Stimulated activated CD8-positive, alpha-beta memory T cell treated with anti-CD3 and anti-CD28 coated beads, Interleukin-7, amount 100 ng/mL, for 24 hours (primary cell): ENCODE measurements at places on chromosomes 12 and 14.
A peak's percentile ranks its signal among the peaks of the same experiment; 100 is the strongest.

DNA sequence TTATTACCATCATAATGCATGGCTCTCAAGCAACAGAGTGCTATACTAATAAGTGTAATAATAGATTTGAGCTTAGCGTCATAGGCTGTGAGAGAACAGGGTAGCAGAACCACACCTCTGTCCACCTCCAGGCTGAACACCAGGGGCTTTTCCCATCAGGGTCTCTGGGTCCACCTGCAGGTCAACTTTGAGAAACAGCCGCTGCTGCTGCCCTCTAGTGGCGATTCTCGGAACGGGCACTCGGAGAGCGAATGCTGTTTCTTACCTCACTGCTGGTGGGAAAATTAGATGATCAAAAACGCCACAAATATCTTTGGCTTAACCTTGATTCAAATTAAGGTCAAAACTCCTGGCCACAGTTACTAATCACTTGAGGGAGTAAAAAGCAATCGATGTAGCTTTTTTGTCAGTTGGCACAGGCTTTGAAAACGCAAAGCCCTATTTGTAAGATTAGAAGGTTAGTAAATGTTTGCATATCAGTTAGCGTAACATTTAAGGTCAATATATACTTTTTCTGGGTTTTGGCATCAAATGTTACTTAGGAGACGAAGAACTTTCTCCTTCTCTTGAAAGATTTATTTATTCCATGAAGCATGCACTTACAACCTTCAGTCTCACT, 127.9 kb upstream of the TMEM132D start:
- peak; percentile 47 for DNase-seq

DNA sequence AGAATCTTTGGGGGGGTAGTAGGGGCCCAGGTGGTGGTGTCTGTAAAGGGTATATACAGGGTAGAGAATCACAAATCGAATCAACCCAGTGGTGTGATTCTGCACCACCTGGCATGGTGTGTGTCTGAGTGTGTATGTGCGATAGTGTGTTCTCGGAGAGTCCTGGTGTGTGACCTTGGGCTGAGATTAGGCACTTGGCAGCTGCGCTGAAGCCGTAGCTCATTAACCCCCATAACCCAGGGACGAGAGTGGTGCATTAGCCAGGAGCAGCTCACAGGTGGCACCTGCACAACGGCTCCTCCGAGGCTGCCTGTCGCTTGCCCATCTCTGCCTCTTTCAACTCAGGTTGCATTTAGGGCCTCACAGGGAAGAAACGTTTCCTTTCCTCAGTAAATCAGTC, 15.6 kb upstream of the TESC start:
- DNase-seq: no peak

- no peak for DNase-seq
Measured at GRCh38 chr12:52836491-52837412, 2.6 kb upstream of the KRT79 start.

DNA sequence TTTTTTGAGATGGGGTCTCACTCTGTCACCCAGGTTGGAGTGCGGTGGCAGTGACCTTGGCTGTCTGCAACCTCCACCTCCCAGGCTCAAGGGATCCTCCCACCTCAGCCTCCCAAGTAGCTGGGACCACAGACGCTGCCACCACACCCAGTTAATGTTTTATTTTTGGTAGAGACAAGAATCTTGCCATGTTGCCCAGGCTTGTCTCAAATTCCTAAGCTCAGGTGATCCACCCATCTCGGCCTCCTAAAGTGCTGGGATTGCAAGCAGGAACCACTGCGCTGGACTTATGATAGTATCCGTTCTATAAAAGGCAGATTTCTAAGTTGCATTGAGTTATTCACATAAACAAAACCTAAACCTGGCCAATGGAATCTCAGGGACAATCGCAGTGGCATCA, 321.1 kb upstream of the PRICKLE1 start:
- DNase-seq: no peak

GRCh38 chr14:26200687-26201086, 397.1 kb downstream of the NOVA1 start:
- DNase-seq: no peak

GRCh38 chr14:63200035-63200740, 4.1 kb upstream of the RHOJ start:
- no peak for DNase-seq

GRCh38 chr12:11752403-11753149, 103.1 kb downstream of the ETV6 start:
- no peak for DNase-seq

DNA sequence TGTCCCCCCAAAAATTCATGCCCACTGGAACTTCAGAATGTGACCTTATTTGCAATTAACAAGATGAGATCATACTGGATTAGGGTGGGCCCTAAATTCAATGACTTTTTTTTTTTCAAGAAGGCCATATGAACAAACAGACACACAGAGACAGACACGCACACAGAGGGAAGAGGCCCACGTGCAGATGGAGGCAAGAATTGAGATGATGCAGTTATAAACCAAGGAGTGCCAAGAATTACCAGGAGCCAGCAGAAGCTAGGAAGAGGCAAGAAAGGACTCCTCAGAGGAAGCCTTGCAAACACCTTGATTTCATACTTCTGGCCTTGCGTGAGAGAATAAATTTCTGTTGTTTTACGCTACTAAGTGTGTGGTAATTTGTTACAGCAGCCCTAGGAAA, 33.4 kb downstream of the NELL2 start:
- DNase-seq: no peak

DNA sequence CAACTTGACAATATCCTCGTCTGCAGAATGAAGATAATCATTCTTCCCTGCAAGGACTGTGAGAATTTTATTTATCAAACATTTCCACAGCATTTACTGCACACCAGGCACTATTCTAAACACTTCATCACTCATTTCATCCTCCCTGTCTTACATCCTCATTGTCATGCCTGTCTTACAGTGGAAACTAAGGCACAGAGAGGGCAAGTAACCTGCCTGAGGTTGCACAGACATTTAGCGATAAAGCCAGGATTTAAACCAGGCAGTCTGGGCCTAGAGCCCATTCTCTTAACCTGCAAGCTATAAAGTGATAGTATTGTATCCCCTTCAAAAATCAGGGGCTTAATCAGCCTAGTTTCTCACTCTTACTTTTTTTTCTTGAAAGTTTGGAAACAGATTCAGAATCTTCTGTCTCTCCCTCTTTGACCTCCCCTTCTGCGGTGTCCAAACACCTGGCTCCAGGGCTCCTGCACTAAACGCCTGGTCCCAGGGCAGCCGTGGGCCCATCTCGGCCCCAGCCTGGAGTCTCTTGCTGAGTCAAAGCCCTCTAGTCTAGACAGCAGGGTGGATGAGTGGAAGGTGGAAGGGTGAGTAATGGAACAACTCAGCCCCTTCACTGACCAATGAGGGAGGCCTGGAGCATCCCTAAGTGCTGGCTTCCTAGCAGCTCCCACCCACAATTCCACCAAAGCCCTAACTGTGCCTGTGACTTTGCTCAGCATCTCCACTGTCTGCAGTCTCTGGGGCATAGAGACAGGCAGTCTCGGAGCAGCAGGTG, 12.5 kb downstream of the ISM2 start:
- no peak for DNase-seq

- no peak for DNase-seq
Measured at GRCh38 chr14:56040121-56040520, 78.1 kb upstream of the PELI2 start.

DNA sequence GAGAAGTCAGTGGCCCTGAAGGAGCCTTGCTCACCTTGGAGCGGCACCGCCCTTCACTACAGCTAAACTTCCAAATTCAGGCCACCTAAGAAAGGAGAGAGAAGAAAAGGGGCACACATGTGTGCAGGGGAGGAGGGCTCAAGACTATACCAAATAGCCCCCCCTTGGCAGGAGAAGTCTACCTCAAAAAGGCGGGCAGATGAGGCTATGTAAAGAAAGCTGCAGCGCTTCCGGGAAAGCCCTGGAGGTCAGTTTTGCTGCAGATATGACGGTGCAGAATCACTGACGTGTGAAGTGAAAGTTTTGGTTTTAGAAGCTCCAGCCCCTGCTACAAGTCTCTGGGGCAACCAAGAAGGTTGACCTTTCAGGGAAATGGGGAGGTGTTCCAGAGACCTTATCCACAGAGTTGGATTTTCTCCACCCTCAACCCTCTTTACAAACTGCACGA, 48.2 kb upstream of the PNMA1 start:
- DNase-seq: no peak

GRCh38 chr12:91256411-91256810, 73.8 kb upstream of the DCN start:
- DNase-seq: no peak

- no peak for DNase-seq
Measured at GRCh38 chr12:111981987-111982386, 31.0 kb downstream of the TMEM116 start.

DNA sequence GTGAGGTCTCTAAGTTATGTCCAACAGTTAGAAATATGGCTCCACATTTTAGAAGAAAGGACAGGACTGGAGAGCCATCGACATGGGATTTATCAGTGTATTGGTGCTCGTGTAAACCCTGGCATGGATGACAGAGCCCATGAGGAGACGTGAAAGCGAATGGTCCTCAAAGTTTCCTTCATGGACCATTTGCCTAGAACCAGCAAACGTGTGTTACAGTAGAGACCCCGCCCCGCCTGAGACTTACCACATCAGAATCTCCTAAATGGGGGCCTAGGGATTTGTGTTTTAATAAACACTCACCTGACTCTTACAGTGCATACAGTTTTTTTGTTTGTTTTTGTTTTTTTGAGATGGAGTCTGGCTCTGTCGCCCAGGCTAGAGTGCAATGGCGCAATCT, 12.2 kb downstream of the EVL start:
- no peak for DNase-seq
